Epithelial cell of esophagus (primary cell): ENCODE measurements at places on chromosomes 13 and 19.

- no peak for DNase-seq
These were observed 187.9 kb downstream of the USP12 start for GRCh38 chr13:26983543-26984320.

GRCh38 chr19:19083413-19084178, 19.8 kb downstream of the SLC25A42 start:
- no peak for DNase-seq

GRCh38 chr13:110850840-110851239, 64.0 kb downstream of the ANKRD10 start:
- no peak for DNase-seq

DNA sequence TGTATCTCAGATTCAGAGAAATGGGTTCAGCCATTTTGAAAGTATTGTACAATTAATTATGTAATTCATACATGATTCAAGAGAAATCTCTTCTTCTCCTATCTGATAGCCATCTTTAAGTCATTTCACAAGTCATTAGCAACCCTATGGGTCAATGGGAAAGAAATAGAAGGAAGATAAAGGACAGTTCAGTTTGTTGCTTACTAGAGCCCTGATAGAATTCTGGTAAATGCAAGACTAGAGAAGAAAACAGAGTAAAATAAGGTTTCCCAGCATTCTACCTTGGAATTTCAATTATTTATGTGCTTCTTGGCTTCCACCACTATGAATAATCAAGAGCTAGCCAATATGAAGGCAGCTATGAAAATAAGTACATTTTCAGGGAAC, 117.7 kb downstream of the LHFPL6 start:
- no peak for DNase-seq

- DNase-seq, result no peak
These were observed 47.9 kb downstream of the CAB39L start for GRCh38 chr13:49395878-49396380.

GRCh38 chr19:2221250-2221831, 14.8 kb downstream of the PLEKHJ1 start:
- no peak for DNase-seq

GRCh38 chr13:27406178-27406939, 18.1 kb upstream of the GTF3A start:
- DNase-seq, result peak; percentile 53

DNA sequence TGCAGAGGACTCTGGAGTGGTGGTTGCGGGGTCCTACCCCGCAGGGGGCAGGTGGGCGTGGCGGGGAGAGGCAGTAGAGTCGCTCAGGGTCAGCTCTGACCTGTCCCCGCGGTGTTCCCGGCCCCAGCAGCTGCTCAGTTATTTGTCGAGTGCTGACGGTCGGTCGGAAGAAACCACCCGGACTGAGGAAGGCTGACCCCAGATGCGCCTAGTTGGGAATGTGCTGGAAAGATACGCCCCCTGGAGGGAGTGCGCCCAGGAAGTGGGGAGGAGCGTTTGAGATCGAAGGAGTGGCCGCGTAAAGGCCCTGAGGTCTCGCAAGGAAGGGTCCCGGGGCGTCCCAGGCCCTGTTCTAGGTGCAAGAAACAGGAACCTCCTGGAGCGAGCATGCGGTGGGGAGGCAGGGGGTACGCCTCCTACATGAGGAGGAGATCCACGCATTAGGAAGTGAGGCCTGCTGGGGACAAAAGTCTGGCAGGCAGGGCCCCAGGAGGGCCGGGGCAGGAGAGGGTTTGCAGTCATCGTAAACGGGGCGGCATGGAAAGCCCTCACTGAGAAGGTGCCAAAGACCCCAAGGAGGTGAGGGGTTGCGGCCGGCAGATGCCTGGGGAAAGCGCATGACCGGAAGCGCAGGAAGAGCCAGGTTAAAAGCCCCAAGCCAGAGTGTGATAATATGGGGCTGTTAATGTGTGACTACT, 9.2 kb downstream of the CCDC8 start:
- DNase-seq, result peak; percentile 51

- peak; percentile 46 for DNase-seq
These were observed 107.0 kb downstream of the KL start for GRCh38 chr13:33123066-33123859.

DNA sequence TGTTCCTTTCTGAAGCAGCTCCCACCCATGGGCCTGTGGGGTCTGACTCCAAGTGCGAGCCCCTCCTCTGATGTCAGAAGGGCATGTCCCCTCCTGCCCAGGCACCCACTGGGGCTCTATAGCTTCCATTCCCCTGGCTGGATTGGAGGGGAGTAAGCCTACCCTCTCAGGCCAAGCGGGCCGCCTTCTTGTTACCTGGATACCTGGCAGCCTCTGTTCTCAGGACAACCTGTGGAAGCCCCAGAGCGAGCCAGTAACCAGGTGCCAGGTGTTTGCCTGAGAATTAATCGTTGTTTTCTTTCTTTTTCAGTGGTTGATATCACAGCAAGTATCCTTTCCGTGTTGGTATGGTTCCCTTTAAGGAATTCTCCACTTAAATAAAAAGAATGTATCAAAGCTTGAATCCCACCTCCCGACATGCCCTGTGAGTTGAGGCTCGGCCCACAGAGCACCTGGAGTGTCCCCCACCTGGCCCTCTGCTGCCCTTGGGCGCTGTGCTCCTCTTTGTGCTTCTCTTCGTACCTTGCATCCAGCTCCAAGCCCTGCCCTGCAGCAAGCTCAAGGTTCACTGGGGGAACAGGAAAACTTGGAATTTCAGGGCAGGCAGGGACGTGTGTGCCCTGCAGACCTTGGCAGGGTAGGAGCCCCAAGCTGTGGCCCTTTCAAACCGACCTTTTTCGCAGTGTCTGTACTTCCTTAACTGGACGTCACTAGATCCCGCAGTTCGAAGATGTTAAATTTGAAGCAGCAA, 15.0 kb downstream of the MAU2 start:
- DNase-seq, result peak; percentile 24

GRCh38 chr13:57409121-57409520, 222.4 kb upstream of the PCDH17 start:
- no peak for DNase-seq

DNA sequence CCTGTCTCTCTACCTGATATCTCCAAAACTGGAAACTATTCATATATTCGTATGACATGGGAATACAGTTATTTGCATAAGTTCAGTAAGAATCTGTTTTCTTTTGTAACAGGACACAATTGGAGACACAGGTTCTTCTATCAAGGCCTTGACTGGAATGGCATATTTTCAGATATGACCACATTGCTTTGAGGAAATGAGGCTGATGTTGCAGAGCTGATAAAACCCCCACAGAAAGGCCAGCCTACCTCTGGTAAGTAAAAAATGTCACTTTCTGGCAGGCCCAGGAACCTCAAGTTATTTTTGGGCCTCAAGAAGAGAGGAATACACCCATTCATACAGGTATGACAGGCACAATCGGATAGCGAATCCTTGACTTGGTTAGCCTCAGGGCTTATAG, 29.5 kb upstream of the KBTBD6 start:
- no peak for DNase-seq

DNA sequence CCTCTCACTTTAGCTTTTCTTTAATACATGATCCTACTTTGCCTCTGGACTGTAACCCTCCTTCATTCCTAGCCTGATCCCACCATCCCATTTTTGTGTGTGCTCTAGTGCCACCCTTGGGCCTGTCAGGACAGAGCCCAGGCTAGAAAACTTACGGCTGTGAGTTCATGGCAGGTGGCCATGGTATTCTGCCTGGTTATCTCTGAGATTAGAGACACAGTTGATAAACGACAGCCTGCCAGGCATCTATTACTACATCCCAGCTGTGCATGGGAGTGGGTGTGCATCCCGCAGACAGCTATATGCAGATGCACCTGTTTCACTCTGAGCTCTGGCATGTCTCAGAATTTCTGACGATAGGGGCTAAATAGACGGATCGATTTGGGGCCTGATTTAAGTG, 110.9 kb downstream of the HS6ST3 start:
- no peak for DNase-seq

- no peak for DNase-seq
These were observed 4.2 kb upstream of the AP1M1 start for GRCh38 chr19:16193466-16193865.

GRCh38 chr13:31846961-31847752, 107.8 kb downstream of the RXFP2 start:
- no peak for DNase-seq

- DNase-seq, result peak; percentile 19
These were observed 583 bp downstream of the AKAP8L start for GRCh38 chr19:15418231-15418578.

GRCh38 chr13:105920370-105920769, 615.1 kb downstream of the EFNB2 start:
- DNase-seq, result peak; percentile 89
